Panc1 (cell line): ENCODE measurements at places on chromosomes 6 and 20.

GRCh38 chr20:33559212-33559611 is 69.3 kb downstream of the CBFA2T2 start:
- no peak for DNase-seq

GRCh38 chr6:139647841-139648240 is 273.4 kb upstream of the CITED2 start:
- DNase-seq, result no peak

GRCh38 chr6:116398316-116399010 is 27.7 kb downstream of the DSE start:
- no peak for DNase-seq

DNA sequence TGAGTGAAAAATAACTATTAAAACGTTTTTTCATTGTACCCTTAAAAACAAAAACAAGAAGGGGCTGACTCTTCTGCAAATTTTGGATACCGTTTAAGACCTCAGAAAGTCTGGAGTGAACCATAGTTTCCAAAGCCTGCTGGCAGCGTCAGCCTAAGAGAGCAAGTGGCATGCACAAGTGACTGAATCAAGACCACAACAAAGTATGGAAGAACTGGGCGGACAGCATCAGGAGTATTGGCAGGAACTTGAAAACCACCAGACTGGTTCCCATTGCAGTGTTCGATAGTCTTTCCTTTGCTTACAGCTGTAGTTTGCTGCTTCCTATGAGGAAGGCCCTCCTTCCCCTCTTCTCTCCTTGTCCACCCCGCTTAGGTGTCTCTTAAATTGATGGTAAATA is 33.7 kb upstream of the MYLIP start:
- no peak for DNase-seq

DNA sequence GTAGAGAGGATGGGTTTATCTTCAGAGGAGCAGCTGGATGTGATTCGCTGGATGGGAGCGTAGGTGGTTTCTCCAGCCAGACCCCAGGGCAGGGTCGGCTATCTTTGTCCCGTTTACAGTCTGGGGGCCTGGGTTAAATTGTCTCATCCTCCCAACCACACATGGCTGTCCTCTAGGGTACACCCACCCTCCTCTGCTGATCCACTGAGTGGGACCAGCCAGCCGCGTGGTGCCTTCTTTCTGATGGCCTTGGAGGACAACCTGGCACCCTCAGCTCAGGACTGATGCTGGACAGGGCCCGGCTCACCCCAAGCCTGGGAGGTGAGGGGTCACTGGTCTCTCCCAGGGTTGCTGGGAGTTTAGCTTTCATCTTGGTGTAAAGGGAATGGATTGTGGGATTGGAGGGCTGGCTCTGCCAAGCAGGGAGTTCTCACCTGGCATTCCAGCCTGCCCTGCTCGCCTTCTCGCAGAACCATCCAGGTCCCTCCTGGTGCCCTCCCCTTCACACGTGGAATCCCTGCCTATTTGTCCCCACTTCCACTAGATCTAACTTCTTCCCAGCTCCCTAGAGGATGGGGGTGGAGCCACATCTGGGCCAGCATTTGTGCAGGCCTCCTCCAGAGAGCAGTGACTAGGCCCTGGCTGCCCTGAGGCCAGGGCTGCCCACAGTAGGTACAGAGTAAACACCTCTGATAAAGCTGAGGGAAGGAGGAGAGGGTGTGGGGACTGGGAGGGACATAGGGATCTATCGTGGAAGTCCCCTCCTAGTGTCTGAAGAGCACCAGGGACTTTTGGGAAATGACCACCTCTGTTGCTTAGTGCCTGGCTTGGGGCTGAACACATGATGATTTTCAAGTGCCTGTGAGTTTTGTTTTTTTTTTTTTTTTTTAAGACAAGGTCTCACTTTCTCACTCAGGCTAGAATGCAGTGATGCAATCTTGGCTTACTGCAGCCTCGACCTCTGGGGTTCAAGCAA is 1.6 kb downstream of the ITPR3 start:
- DNase-seq, result no peak

DNA sequence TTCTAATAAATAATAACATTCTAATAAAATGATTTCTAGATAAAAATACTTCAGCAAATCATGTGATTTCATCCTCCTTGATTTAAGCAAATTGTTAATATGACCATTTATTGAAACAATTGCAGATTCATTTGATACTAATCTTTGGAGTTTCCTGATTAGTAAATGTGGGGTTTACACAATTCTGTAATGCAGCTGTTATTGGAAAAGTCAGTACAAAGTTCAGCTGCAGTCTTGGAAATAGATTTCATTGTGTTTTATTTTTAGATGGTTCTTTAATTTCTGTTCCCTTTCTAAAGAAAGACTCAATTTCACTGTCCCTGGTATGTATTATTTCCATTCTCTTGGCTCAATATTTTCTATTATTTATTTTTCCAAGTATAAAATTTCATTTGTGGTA is 342.0 kb downstream of the TBC1D32 start:
- DNase-seq, result no peak
